LNCaP clone FGC (cell line): ENCODE measurements at places on chromosomes 3 and 15.

GRCh38 chr3:183653209-183654064 is 18.0 kb downstream of the KLHL24 start:
- no peak for DNase-seq

- DNase-seq, result peak; percentile 73
Observed at GRCh38 chr15:57158589-57158988, 217.7 kb upstream of the CGNL1 start.

GRCh38 chr3:13637311-13637891 is 88.5 kb downstream of the FBLN2 start:
- no peak for DNase-seq

DNA sequence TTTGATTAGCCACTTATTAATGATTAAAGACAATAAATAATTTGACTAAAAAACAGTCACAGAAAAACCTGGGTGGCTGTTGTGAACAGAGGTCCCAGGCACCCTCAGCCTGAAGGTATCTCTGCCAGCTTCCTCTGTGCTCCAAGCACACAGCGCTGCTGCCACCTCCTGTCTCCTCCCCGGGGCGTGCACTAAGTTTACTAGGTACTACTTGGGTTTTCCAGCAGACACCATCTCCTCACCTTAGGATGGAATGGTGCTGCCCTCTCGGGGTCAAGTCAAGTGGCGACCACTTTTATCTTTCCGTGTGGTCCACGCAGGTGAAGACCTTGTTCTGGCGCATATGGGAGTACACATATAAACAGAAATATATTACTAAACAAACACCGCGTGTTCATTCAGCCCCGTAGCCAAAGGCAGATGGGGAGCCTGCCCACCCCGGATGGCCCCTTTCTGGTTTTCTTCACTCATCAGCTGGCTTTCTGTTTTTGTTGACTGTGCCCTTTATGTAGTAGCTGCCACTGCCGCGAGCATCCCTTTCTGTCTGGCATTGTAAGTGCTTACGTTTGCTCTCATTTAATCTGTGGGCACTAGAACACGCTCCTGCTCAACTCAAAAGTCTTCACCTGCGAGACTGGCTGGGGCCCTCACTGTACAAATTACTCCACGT is 128.0 kb downstream of the LRIG1 start:
- peak; percentile 77 for DNase-seq

GRCh38 chr3:100880845-100881244 is 112.4 kb downstream of the ABI3BP start:
- DNase-seq, result no peak

- no peak for DNase-seq
Observed at GRCh38 chr3:15496341-15496664, 25.2 kb downstream of the COLQ start.

GRCh38 chr3:13123765-13124164 is 50.5 kb upstream of the IQSEC1 start:
- no peak for DNase-seq

- DNase-seq, result no peak
Observed at GRCh38 chr15:39157882-39158281, 423.0 kb upstream of the THBS1 start.

GRCh38 chr15:67918205-67918861 is 78.5 kb upstream of the RNU6-1 start:
- no peak for DNase-seq

GRCh38 chr15:78950902-78951840 is 6.3 kb upstream of the CTSH start:
- no peak for DNase-seq

- no peak for DNase-seq
Observed at GRCh38 chr15:98876451-98877369, 130.9 kb downstream of the PGPEP1L start.

DNA sequence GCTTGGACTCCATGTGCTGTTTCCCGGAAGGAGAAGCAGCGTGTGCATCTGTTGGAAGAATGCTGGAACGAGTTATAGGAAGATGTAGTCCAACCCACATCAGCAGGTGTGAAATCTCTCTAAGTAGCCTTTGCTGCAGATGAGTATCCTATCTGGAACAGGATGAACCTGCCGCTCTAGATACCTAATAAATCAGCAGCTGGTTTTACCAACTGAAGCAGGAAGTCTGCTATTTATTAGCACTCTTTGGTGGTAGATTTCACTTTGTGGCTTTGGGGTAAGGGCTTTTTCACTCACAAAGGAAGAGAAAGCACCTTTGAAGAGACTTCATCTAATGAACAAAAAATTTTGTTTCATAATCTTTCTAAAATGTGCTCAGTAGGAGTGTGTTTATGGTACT is 66.4 kb downstream of the DCUN1D1 start:
- peak; percentile 90 for DNase-seq

DNA sequence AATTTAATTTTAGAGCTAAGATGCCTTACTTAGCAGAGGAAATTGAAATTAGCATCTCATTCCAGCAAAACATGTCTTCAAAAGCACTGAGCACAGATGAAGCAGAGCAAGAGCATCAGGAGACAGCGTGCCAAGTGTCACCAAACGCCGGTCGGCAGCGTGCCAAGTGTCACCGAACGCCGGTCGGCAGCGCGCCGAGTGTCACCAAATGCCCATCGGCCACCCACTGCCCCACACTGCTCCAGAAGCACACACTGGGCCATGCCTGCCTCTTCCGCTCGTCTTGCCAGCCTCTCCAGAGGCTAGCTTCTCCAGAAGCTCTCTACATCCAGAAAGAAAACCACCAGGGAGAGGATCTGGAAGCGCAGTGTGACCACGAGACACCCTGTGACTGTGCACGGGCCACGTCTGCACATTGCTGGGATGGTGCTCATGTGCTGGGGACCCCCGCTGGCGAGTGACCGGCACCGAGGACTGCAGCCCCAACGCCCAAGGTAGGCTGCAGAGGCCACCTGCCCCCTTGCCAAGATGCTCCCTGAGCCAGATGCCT is 37.8 kb downstream of the CYFIP1 start:
- DNase-seq, result no peak
